Lower lobe of right lung (tissue), 2 donors: ENCODE measurements at places on chromosomes 3 and 15. TPM values are rescaled to one million over a fixed set of nuclear protein-coding genes. Genes with fewer than 3 reads are reported as not detected.

Gene CP
- total RNA-seq = 48.9 TPM

Gene ZNF35
- 8.8 TPM for total RNA-seq

Gene CHRNA3
- total RNA-seq = 1.3 TPM

Gene ITIH3
- 4.5 TPM for total RNA-seq

Gene FRMD5
- total RNA-seq = 0.12 TPM

Gene TRIM59
- 4.4 TPM for total RNA-seq

Gene RASL12
- 21.5 TPM for total RNA-seq

Gene RABL3
- total RNA-seq = 24.5 TPM

Gene HGD
- total RNA-seq = 1.7 TPM

DNA sequence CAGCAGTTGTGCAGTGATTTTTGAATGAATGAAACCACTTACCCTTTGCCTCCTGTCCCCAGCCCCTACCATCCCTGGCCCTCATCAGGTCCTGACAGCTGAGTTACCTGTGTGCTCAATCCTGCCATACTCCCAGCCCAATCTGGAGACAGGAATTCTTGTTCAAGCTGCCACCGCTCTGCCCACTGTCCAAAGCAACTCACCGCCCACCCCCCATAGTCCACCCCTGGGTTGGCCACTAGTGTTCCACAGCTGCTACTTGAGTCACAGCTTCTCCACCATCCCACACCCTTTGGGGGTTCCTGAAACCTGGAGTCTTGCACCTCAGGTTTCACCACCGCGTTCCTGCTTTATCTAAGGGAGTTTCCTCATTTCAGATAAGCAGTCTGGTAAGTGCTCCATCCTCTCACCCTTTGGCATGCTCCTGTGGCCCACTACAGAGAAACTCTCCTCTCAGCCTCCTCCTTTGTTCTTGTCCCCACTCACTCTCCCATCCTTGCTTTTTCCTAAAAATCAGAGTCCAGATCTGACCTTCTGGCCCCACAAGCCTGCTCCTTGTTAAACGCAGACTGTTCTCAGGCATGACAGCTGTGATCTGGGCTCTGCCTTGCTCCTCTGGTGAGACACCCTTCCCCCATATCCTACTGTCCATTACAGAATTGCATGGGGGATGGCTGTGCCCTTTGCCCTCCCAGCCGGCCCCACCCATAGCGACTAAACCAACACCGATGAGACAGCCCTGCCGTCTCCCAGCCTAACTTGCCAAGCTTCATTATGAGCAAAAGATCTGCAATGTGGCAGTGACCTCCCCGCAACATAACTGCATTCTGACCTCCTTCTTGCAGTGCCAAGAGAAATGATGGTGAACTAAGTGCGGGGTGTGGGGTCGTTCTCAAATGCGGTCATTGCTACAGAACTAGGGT, 50.0 kb downstream of the CYP19A1 start:
- H3K4me1 ChIP-seq = no peaks in the 10 kb centered on the region
- no peaks in the 10 kb centered on the region for H3K27me3 ChIP-seq
- H3K27ac ChIP-seq = no peak overlapping the region
- H3K4me3 ChIP-seq = no peak overlapping the region

GRCh38 chr3:56751056-56751707, 50.6 kb downstream of the ARHGEF3 start:
- H3K27me3 ChIP-seq = no peaks in the 10 kb centered on the region
- DNase-seq = no peak
- no peak overlapping the region for H3K27ac ChIP-seq
- no peak overlapping the region for H3K4me3 ChIP-seq
- H3K36me3 ChIP-seq = peaks cover 59% of the 10 kb centered on the region

GRCh38 chr3:194607592-194608389, 25.4 kb downstream of the TMEM44 start:
- H3K36me3 ChIP-seq = peaks cover 19% of the 10 kb centered on the region
- no peak for DNase-seq
- no peaks in the 10 kb centered on the region for H3K4me1 ChIP-seq
- no peak overlapping the region for H3K27ac ChIP-seq
- H3K4me3 ChIP-seq = peak overlapping the region; percentile 0
- H3K27me3 ChIP-seq = no peaks in the 10 kb centered on the region

- H3K36me3 ChIP-seq = no peaks in the 10 kb centered on the region
- no peaks in the 10 kb centered on the region for H3K4me1 ChIP-seq
- no peaks in the 10 kb centered on the region for H3K27me3 ChIP-seq
- no peak overlapping the region for H3K4me3 ChIP-seq
- no peak overlapping the region for H3K27ac ChIP-seq
These were observed 236.8 kb downstream of the OPA1 start for GRCh38 chr3:193829781-193830180.

GRCh38 chr3:14799146-14799545, 19.6 kb upstream of the FGD5 start:
- no peaks in the 10 kb centered on the region for H3K27me3 ChIP-seq
- H3K36me3 ChIP-seq = no peaks in the 10 kb centered on the region
- H3K4me3 ChIP-seq = no peak overlapping the region
- DNase-seq = no peak
- no peak overlapping the region for H3K27ac ChIP-seq

DNA sequence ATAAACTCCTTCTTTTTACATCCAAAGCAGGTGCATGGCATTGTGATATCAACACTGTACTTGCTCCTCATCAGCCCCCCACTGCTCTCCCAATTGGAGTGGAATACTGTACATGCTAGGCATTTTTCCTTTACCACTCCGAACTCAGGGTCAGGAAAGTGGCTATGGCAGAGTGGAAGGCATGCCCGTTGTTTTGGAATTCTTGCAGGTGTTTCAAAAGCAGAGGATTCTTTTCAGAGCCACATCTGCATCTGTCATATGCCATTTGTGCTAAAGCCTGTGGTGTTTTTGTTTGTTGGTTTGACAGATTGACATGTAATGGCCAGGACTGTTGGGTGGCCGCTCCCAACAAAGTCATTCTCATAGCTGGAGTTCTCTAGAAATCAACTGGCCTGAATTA, 41.7 kb downstream of the SOX2 start:
- H3K27me3 ChIP-seq = no peaks in the 10 kb centered on the region
- no peak overlapping the region for H3K27ac ChIP-seq

GRCh38 chr3:37872413-37873160, 10.9 kb downstream of the CTDSPL start:
- H3K4me1 ChIP-seq = no peaks in the 10 kb centered on the region
- H3K27ac ChIP-seq = no peak overlapping the region
- no peak for DNase-seq
- no peaks in the 10 kb centered on the region for H3K27me3 ChIP-seq
- no peaks in the 10 kb centered on the region for H3K36me3 ChIP-seq
- H3K4me3 ChIP-seq = no peak overlapping the region

- H3K27me3 ChIP-seq = no peaks in the 10 kb centered on the region
- H3K27ac ChIP-seq = no peak overlapping the region
- no peaks in the 10 kb centered on the region for H3K36me3 ChIP-seq
- DNase-seq = no peak
These were observed 30.2 kb downstream of the BCL2L10 start for GRCh38 chr15:52082197-52083036.

- no peak overlapping the region for H3K4me3 ChIP-seq
- H3K27ac ChIP-seq = no peak overlapping the region
- no peaks in the 10 kb centered on the region for H3K36me3 ChIP-seq
- DNase-seq = no peak
- H3K27me3 ChIP-seq = no peaks in the 10 kb centered on the region
- H3K4me1 ChIP-seq = no peaks in the 10 kb centered on the region
These were observed 177.1 kb upstream of the UMPS start for GRCh38 chr3:124553178-124553577.

DNA sequence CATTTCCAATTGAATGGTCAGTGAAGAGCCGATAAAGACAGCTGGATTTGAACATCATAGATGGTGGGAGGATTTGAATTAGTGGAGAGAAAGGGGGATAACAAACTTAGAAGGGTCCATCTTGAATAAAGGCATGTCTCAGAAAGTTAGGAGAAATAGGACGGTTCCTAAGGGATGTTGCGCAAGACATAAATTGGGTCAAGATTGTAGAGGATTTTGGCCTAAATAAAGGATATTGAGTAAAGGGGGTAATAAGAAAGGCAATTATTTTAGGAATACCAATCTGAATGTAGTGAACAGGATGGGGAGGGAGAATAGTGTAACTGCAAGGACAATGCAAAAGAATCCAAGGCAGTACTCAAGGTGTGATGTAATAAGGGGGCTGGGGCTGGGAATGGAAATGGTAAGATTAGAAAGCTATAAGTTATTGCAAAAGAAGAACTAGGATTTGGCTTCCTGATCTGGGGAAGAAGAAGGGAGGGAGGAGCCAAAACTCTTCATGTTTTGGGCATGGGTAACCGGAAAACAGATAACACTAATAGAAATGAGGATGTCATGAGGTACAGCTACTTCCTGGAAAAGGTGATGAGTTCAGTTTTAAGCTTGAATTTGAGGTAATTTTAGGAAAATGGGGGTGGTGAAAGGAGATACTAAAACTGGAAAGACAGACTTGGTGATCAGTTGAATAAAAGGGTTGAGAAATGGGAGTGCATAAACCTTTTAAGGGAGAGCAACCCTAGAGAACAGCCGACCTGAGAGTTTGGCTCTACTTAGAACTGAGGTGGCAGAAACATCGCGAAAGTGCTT, 17.3 kb upstream of the TRPC1 start:
- no peaks in the 10 kb centered on the region for H3K4me1 ChIP-seq
- H3K27me3 ChIP-seq = no peaks in the 10 kb centered on the region
- no peak overlapping the region for H3K4me3 ChIP-seq
- H3K36me3 ChIP-seq = no peaks in the 10 kb centered on the region

DNA sequence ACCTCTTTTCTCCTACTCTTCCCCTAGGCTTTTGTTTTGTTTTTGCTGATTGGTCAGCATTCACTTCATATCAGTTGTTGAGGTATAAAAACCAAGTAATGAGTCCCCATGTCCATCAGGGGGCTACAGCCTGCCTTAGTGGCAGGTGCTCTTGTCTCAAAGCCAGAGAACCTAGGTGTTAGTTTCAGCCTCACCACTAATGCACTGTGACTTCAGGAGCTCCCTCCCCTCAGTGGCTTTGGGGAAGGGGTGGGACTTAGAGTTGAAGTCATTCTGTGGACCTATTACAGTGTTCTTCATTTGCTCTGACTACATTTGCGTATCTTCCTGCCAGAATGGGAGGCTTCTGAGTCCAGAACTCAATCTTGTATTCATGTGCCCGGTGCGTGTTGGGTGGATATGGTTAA, 41.6 kb downstream of the NR2C2 start:
- no peak overlapping the region for H3K27ac ChIP-seq
- H3K4me1 ChIP-seq = peaks cover 32% of the 10 kb centered on the region
- no peak overlapping the region for H3K4me3 ChIP-seq
- no peaks in the 10 kb centered on the region for H3K36me3 ChIP-seq
- DNase-seq = no peak
- H3K27me3 ChIP-seq = no peaks in the 10 kb centered on the region

DNA sequence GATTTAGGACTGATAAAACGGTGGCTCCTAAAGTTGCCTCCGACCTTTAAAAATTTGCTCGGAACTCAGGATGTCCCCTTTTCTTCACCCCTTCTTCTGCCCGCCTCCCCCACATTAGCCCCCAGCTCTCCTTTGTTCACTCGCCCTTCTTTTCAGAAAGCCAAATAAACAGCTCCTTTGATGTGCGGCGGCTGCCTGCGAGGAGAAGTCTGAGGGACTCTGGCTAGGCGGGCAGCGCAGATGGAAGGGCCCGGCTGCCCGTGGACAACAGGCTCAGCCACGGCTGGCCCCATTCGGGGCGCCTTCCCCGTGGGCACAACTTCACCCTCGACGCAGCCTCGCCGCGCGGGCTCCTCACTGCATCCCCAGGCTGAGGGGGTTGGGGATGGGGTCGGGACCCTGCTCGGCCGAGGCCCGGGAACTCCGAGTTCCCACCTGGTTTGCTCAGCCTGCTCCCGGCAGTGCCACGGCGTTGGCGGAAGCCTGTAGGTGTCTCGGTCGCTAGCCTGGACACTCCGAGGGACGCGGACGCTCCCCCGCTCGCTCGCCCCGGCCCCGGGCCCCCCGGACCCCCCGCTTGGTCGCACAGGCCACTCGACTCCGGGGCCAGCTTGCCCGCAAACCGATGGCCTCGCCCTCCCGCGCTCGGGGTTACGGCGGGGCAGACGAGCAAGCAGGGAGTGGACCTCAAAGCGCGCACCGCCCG, 897 bp upstream of the TLE3 start:
- H3K4me1 ChIP-seq = peaks cover 59% of the 10 kb centered on the region
- H3K4me3 ChIP-seq = peak overlapping the region; percentile 88
- no peaks in the 10 kb centered on the region for H3K27me3 ChIP-seq
- H3K27ac ChIP-seq = peak overlapping the region; percentile 92
- H3K36me3 ChIP-seq = no peaks in the 10 kb centered on the region

DNA sequence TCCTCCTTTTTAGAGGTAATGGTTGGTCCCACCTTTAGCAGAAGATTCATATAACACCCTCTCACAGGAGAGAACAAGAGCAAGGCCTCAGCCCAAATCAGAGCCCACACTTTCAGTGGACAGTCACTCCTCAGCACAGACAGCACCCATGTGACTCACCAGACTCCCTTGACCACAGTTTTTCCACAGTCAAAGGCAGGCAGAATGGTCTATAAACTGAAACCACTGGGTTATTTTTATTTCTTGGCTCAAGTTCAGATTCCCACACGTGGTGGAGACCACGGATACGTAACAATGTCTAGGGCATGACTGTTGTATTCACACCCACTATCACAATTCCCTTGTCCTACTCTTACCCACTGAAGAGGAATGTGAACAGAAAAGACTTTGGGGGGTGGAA, 237.8 kb upstream of the UBE2E1 start:
- H3K4me3 ChIP-seq = no peak overlapping the region
- H3K27me3 ChIP-seq = no peaks in the 10 kb centered on the region
- peaks cover 6% of the 10 kb centered on the region for H3K4me1 ChIP-seq
- no peaks in the 10 kb centered on the region for H3K36me3 ChIP-seq

- no peaks in the 10 kb centered on the region for H3K27me3 ChIP-seq
- H3K4me1 ChIP-seq = no peaks in the 10 kb centered on the region
- H3K4me3 ChIP-seq = no peak overlapping the region
These were observed 297.9 kb downstream of the EDEM1 start for GRCh38 chr3:5485427-5485826.

DNA sequence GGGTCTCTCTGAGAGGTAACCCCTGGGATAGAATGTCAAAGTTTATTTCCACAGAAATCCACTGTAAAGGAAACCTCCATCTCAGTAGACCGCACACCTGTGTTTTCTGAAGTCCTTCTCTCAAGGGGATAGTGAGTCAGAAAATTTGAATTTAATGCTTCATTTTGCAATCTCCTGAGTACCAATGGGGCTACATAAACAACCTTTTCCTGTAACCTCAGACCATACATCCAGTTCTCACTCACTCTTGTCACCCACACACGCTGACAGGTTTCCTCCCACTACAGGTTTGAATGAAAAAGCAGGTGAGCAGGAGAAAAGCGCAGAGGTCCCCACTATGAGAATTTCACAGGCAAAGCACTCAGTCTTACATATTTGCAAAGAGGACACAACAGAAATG, 165.3 kb upstream of the MCTP2 start:
- DNase-seq = no peak
- H3K27ac ChIP-seq = no peak overlapping the region
- H3K4me3 ChIP-seq = no peak overlapping the region
- no peaks in the 10 kb centered on the region for H3K4me1 ChIP-seq

GRCh38 chr3:151793636-151794035, 20.3 kb upstream of the AADAC start:
- no peak for DNase-seq
- no peaks in the 10 kb centered on the region for H3K27me3 ChIP-seq
- no peaks in the 10 kb centered on the region for H3K36me3 ChIP-seq
